SW480 (cell line): ENCODE measurements at places on chromosomes 13 and 19.
A peak's percentile ranks its signal among the peaks of the same experiment; 100 is the strongest.

- DNase-seq: no peak
These were observed 525 bp downstream of the BORA start for GRCh38 chr13:72728290-72728605.

- DNase-seq: no peak
These were observed 47.7 kb downstream of the LATS2 start for GRCh38 chr13:21013682-21014038.

- DNase-seq: no peak
These were observed 5.1 kb downstream of the CCL25 start for GRCh38 chr19:8057545-8058270.

- DNase-seq: no peak
These were observed 574 bp upstream of the GPX4 start for GRCh38 chr19:1103132-1103707.

DNA sequence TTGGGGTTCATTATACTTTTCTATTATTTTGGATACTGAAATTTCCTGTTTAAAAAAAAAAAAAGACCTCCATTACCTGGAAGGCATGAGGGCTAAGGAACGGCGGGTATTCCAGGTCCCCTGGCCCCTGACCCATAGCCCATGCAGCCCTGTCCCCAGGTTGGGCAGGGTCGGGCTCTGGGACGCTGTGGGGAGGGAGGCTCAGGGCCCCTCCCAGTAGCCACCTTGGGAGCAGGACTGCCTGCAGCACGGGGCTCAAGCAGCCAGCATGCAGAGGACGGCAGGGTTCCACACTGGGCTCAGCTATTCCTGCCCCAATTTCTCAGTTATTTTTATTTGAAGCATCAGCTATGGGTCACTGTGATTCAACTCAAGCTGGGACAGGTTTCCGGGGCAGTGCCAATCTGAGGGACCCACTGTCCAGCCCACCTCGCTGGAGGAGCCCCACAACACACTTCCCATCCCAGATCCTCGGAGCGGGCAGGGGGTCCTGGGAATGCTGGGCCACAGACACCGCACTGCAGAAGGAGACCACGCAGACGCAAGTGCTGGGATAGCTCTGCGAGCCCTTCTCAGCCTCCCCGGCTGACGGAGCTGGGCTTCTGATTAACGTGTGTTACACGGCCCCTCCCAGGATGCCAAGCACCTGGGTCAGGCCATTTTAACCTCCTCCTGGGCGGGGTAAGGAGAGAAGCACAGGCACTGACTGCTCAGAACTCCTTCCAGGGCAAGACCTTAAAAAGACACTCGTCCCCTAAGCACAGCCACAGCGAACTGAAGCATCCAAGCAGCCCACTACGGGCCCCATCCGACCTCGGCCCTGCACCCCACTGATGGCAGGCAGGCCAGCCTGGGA lies 60.1 kb downstream of the PEPD start:
- DNase-seq: no peak

- peak; percentile 88 for DNase-seq
These were observed 498.1 kb downstream of the KLF5 start for GRCh38 chr13:73556902-73557301.
